ENCODE measurements at places on chromosomes 1 and 21. TPM values are rescaled to one million over a fixed set of nuclear protein-coding genes. Genes with fewer than 3 reads are reported as not detected.
A peak's percentile ranks its signal among the peaks of the same experiment; 100 is the strongest.

DNA sequence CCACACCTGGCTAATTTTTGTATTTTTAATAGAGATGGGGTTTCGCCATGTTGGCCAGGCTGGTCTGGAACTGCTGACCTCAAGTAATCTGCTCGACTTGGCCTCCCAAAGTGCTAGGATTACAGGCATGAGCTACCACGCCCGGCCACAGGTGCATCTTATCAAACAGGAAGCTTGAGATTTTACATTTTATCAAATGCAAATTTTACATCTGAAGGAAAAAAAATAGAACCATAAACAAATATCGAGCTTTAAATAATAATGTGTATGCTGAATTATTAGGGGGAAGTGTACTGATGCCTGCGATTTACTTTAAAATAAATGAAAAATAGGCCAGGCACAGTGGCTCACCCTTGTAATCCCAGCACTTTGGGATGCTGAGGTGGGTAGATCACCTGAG is 16.6 kb upstream of the BRWD1 start:
- no peak for DNase-seq

DNA sequence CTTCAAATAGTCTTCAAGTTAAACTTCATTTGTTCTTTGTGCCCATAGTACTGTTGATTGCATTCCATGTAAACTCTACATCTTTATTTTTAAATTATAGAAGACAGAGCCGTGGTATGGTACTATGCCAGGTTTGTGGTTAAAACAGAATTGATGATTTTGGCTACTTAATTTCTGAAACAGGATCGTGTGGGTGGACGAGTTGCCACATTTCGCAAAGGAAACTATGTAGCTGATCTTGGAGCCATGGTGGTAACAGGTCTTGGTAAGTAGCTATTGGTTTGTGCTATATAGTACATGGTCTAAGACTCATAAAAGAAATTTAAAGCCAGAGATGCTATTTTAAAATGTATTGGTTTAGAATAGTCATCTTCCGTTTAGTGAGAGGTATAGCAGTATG is 38.0 kb downstream of the KDM1A start:
- no peak for DNase-seq

- DNase-seq = no peak
Observed at GRCh38 chr1:53341961-53342707, 14.3 kb upstream of the LRP8 start.

- DNase-seq = no peak
Observed at GRCh38 chr1:28176492-28177470, at the start of gene PTAFR. TSS of gene PTAFR (minus strand) at chr1:28176690. CDS start at chr1:28151021, 25,669 bp downstream.

DNA sequence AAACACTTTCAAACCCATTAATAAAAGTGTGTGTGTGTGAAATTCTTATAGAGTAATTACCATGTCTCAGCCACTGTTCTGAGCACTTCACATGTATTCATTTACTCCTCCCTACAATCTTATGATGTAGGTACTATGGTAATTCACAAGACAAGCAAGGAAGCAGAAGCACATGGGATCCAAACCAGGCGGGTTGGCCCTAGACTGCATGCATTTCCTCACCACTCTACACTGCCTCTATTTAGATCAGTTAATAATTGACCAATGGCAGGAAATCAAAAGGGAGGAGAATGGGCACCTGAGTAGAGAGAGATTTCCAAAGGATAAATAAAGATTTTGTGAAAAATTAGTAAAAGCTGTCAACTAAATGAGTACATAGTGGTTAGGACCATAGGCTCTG is 15.7 kb downstream of the MAP3K21 start:
- no peak for DNase-seq

- DNase-seq = no peak
Observed at GRCh38 chr1:94971491-94971924, 44.6 kb upstream of the CNN3 start.

DNA sequence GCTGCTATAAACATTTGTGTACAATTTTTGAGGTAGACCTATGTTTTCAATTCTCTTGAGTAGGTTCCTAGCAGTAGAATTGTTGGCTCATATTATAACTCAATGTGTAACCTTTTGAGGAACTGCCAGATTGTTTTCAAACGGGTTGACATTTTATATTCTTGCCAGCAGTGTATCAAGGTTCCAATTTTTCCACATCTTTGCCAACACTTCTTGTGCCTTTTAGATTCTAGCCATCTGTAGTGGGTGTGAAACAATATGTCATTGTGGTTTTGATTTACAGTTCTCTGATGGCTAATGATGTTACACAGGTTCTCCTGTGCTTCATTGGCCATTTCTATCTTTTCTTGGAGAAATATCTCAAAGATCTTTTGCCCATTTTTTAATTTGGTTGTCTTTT is 36.4 kb downstream of the MAP3K7CL start:
- no peak for DNase-seq

DNA sequence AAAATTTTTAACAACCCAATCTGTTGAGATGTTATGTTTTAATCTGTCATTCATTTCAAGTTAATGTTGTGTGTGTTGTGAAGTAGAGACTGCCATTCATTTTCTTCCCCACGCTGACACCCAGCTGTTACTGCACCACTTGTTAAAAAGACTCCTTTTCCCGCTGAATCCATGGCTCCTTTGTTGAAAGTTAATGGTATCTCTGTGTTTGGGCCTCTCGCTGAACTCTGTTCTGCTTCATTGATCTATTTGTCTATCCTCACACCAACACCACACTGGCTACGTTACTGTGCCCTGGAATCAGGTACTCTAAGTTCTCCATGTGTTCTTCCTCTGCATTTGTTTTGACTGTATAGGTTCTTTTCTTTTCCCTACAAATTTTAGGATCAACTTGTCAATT is 58.2 kb downstream of the PDE9A start:
- no peak for DNase-seq

GRCh38 chr1:217048104-217048707 is 325.0 kb upstream of the ESRRG start:
- DNase-seq = peak; percentile 22

GRCh38 chr1:233790662-233791371 is 113.7 kb upstream of the SLC35F3 start:
- DNase-seq = peak; percentile 31

GRCh38 chr1:147169840-147170674 is 2.2 kb downstream of the PRKAB2 start:
- DNase-seq = no peak

GRCh38 chr1:179082999-179083335 is 1.1 kb downstream of the TOR3A start:
- DNase-seq = peak; percentile 49

GRCh38 chr1:53326598-53327181 is 1.2 kb downstream of the LRP8 start:
- DNase-seq = no peak

DNA sequence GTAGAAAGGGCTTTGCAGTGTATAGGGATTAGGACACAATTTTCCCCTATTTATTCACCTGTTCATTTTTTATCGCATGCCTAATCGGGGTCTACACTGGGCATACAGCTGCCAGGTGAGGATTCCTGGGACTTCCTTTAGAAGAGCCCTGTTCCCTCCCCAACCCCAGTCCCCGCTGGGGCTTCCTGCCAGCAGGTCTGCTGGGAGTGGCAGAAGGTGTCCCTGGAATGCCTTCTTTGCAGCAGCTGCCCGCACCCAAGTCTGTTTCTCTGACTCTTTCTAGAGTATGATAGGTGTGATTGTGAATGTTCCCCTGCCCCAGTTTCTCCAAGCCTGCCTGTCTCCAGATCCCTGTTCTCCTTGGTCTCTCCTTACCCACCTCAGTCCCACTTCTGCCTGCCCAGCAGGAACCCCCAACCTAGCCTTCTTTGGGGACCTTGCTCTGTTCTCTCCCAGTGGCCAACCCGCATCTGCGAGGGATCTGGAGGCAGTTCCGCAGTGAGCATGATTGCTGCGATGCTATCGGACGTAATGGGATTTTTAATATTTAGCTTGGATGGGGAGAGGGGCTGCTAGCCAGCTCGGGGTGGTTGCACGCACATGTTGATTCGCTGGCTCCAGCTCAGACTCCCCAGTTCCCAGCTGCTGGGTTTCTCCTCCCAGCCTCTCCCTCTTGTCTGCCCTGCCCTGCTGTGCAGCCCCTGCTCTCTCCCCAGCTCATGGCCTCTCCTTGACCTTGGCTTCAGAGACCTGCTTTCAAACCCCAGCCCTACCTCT is 79.8 kb downstream of the EPHB2 start:
- no peak for DNase-seq

- DNase-seq = peak; percentile 84
Observed at GRCh38 chr1:11749203-11749689, 12.7 kb upstream of the C1orf167 start.

GRCh38 chr1:240803151-240803550 is 191.2 kb upstream of the GREM2 start:
- no peak for DNase-seq

DNA sequence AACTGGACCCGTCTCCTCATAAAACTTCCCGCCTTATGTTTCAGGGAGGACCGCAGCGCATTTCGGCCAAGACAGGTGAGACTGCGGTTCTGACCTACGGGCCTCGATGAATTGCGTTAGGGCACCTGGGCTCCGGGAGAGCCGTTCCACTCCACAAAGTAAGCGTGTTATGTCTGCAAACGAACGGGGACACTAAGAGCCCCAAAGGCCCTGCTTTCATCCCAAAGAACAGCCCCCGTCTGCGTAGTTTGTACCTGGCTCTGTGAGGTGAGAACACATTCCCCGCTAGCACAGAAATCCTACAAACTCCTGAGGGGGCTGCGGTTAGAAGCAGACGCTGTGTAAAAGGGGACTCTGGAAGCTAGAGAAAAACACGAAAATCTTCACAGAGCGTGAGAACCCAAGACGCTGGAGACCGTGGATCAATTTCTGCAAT is 41.6 kb upstream of the PPIAL4F start:
- DNase-seq = no peak

DNA sequence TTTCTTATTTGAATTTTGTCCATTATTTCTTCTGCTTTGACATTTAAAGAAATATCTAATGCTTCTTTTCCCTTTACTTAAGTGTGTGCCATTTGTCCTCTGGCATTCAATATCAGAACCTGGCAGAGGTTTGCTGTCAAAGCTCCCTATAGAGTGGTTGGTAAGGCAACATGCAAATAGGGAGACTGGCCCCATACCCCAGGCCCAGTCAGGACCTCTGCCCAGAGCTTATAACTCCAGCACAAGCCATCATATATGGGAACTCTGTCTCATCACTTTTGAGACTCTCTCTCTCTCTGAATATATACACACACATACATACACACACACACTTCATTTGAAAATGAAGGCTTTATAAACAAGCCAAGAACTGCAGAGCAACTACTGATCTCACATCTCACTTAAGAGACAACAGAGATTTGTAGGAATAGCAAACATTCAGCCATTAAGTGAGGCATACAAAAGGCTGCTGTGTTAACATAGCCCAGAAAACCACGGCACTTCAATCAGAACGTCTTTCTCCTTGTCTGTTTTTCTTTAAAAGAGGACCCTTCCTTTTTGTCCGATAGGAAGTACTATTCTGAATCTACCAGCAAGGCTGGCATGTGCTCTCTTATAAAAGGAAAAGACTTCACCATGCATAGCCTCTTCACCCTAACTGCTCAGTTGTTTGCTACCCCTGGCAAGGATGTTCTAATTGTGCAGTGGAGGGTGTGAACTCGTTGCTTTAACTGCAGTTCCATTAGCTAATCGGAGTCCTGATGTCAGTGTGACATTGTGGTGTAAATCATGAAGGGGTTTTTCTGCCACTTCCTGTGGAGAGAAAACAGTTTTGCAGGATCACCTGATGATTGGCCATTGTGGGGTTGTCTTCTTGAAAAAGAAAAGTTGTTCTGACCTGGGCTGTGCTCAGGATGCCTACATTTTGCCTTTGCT is 101.7 kb downstream of the NR5A2 start:
- no peak for DNase-seq

DNA sequence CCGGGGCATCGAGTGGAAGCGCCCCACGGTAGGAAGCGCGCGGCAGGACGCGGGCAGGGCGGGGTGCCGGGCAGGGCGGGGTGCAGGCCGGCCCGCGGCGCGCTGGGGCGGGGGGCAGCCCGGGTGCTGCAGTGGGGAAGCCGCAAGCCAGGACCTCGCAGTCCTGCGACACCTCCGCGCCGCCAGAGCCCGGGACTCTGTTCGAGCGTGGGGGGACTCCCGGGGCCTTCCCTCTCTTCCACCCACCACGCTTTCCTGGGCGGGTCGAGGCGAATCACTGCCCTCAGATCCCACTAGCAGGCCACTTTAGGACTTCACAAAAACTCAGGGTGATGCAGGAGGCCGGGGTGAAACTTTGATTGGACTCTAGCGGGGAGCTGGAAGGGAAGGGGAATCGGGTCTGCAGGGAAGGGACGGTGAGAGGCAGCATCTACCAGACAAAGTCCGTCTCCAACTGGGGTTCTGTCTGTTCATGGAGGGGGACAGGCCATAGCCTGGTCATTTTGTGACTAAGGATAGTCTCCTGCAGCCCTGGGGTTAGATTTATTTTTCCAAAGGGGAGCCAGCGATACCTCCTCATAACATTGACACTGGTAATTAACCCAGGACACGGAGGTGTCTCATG is 623 bp downstream of the CAPN2 start:
- peak; percentile 60 for DNase-seq

DNA sequence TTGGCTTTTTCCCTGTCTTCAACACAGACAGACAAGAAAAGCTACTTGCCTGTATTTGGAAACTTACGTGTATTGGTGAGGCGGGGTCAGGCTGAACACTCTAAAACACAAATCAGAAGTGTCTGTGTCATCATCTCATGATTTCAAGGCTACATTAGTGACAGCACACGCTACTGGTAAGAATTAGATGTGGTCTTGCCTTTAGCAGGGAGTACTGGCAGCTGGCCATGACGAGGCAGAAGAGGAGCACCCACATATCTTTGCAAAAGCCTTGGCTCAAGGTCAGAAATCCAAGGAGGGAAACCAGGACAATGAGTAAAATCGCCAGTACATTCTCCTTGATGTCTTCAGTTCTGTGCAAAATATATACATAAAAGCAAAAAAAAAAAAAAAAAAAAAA is 77.7 kb downstream of the PCNX2 start:
- no peak for DNase-seq

THEMIS2 gene
- total RNA-seq = 14.2 TPM

PKN2 gene
- 16.4 TPM for total RNA-seq

C1orf35 gene
- total RNA-seq = 22.5 TPM

NPR1 gene
- 0.04 TPM for total RNA-seq

KIF17 gene
- total RNA-seq = not detected

LMX1A gene
- not detected for total RNA-seq

SPSB1 gene
- total RNA-seq = 6.8 TPM

ZBED6 gene
- total RNA-seq = 19.3 TPM

APOBEC4 gene
- total RNA-seq = not detected

ALPL gene
- total RNA-seq = not detected

TNFRSF8 gene
- 15.7 TPM for total RNA-seq

SPRR4 gene
- total RNA-seq = not detected

SPATA45 gene
- not detected for total RNA-seq

All from activated CD4-positive, alpha-beta T cell treated with anti-CD3 and anti-CD28 coated beads for 36 hours (primary cell).